ENCODE measurements at places on chromosomes 4 and X.

DNA sequence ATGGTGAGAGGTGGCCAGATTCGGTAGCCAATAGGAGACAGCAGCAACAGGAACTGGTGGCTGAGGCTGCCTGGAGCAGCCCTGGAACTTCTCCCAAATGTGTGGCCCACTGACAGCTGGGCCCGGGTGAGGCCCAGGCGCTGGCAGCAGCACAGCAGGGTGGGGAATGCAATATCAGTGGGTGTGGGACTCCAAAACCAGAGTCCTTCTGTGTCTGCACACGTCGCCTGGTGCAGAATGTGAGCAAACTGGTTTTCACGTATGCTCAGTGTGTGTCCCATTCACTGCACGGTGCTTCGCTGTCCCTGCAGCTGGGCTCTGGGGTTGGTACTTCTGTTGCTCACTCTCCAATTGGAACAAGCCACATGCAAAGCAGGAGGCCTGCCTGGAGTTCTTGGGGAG lies 14.4 kb upstream of the CENPU start:
- DNase-seq, result no peak

DNA sequence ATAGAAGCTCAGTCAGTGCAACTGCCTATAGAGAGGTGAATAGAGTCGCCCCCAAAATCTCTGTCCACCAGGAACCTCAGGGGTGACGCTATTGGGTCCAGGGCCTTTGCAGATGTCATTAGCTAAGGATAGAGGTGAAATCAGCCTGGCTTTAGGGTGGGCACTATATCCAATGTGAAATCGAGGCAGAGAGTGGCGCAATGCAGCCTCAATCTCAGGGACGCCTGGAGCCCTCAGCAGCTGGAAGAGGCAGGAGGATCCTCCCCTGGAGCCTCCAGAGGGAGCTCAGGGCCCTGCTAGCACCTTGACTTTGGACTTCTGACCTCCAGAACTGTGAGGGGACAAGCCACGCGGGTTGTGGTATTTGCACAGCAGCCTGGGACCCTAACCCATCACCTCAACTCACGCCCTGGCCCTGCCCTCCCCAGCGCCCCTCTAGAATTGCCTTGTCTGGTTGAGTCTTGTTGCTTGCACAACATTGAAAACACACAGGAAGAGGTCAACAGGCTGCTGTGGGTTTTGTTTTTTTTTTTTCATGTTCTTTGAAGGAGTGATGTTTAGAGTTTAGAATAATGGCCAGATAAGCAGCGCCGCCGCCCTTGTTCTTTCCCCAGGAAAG lies 89.4 kb upstream of the PSAPL1 start:
- no peak for DNase-seq

DNA sequence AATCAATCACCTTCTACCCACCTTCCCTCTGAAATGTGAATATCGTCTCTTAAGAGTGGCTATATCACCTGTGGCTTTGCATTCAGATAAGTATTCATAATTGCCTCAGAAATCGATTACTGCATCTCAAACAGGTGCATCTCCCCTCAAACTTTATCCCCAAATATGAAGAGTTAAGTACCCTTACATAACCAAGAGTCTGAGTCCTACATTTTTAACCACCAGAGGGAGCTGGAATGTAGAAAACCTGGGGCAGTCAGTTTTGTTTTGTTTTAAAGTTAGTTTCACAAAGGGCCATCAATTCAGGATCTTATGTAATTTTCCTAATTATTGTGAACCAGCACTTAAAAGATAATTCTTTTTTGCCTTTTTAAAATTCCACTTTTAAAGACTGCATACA lies 5.7 kb downstream of the TCEANC start:
- no peak for DNase-seq

- DNase-seq, result no peak
Observed at GRCh38 chrX:2336181-2336580, 164.6 kb downstream of the DHRSX start.

DNA sequence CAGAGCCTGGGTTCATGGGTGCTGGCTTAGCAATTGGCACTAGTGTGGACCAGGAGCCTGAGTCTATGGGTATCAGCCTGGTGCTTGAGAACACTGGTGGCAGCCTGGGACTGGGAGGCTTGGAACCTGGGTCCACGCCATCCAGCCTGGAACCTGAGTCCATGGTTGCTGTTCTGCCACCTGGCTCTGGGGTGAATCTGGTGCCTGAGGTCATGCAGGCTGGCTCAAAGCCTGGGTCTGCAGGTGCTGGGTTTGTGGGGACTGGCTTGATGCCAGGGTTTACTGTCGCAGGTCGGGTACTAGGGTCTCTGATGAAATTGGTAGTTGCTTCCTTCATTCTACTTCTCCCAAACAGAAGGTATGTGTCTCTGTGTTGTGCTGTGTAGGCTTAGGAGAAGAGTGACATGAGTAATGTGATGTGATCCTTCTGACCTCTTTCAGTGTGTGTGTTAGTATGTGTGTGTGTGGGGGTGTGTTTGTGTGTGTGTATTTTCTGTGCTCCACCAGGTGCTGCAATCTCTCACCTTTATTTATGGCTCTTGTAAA lies 517.0 kb upstream of the EPHA5 start:
- no peak for DNase-seq

DNA sequence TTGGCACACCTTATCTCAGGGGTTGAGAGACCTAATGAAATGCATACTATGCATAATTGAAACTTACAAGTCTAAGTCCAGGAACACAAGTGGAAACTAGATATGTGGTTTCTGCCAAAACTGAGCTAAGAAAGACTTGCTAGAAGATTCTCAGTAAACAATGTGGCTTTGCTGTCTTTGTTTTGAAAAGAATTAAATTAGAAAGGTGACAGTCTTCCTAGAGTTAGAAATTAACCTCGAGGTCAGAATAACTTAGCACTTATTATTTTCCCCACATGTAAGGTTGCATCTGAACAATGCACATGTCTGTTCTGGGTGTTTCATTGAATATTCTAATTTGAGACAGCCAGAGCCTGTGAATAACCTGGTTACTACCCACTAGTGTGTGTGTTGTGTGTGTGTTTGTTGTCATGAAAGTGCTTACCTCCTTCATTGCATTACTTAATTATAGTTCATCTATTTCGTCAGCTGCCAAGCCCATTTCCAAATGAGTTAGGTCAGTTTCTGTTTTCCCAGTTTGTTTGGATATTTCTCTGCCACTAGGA lies 1.5 kb downstream of the EREG start:
- DNase-seq, result no peak

DNA sequence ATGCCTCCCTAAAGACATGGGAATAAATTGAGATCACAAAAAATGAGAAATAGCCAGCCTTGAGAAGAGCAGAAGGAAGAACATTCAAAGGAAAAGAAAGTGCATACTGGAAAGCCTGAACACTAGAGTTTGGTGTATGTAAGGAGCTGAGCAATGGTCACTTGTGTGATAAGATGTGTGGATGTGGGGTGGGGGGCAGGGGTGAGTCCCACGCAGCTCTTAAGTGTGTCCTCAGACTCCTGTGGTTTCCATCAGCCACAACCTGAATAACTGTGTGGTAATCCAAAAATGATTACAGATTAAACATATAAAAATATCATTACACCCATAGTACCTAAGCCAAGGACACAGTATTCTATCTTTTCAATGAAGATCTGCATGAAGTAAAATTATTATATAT lies 59.9 kb downstream of the ELOVL6 start:
- no peak for DNase-seq

DNA sequence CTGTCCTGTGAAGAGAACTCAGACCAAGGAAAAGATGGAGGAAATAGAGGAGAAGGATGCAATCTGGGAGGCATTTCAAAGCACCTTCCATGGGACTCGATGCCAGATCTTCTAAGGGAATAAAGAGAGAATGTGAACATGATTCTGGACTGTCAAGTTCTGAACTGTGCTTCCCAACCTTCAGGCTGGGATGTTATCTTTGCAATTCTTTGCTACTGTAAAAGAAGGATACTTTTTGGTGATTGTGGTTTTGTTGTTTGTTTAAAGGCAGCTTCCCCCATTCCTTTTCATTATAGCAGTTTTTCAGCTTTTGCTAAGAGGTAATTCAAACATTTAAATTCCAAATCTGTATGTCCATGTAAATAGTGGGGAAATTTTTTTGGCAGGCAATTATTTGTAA lies 217.3 kb downstream of the NWD2 start:
- no peak for DNase-seq

GRCh38 chrX:10524578-10524977 lies 95.8 kb downstream of the MID1 start:
- no peak for DNase-seq

DNA sequence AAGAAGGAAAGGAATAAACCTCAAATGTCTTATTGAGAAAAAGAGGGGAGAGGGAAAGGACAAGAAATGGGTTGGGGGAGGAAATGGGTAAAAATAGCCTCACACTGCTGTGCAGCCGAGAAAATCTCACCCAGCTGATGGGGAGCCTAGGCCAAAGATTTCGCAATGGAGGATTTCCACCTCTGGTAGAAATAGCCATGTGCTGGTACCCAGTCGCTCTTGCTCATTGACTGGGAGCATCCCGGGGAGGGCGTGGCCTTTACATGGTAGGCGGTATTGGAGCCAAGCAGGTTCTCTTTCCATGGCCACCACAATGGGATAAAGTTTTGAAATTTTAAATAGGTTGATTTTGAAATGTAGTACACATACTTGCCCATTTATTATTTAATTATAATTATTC lies 255.1 kb upstream of the LDB2 start:
- no peak for DNase-seq

GRCh38 chr4:1504595-1505500 lies 98.6 kb upstream of the NKX1-1 start:
- no peak for DNase-seq

GRCh38 chrX:155767051-155767875 lies 113.9 kb upstream of the VAMP7 start:
- peak; percentile 17 for DNase-seq

DNA sequence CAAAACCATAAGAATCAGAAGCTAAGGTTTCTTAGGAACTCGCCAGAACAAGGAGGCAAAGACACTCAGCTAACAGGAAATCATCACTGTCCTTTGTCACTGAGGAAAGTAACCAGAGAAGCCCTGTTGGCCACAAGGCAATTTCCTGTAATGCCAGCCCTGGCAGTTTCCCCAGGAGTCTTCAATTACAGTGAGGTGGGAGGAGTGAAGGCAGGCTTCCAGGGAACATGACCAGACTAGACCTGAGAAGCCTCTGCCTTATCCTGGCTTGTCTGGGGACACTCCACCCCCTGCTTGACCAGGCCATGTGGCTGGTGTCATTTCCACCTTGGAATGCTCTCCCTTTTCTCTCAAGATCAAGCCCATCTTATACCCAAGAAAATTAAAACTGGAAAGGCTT lies 125.3 kb downstream of the COL4A6 start:
- no peak for DNase-seq

DNA sequence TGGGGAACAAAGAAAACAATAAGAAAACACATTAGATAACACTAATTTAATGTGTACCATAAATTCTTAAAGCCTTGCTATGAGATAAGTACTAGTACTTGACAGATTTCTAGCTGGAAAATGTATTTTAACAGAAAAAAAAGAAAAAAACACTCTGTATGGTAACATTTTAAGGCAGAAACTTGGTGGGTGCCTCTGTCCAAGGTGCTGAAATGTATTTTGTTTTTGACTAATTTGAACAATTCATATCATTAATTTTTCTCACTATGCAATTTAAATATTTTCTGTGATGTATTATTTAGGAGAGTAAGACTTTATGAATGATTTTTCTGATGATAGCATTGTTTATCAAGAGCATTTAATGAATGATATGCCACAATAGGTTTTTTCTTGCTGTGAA lies 107.5 kb downstream of the GABRG1 start:
- DNase-seq, result no peak

GRCh38 chr4:52635130-52635529 lies 24.0 kb downstream of the USP46 start:
- no peak for DNase-seq

DNA sequence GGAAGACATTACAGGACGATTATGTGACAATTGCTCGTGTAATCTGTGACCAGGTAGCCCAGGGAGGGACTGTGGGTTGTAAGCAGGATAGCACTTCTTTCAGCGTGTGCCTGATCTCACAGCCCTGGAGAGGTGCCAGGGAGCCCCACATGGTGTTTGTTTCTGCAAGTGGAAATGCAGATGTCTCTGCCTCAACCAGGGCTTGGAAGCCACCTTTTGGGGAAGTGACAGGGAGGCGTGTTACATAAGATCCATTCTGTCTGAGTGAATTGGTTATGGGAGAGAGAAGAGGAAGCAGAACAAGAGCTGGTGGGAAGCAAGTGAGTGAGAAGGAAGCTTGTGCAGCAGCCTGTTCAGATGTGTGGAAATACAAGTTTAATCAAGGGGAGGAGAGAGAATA lies 104.5 kb upstream of the GATB start:
- no peak for DNase-seq

DNA sequence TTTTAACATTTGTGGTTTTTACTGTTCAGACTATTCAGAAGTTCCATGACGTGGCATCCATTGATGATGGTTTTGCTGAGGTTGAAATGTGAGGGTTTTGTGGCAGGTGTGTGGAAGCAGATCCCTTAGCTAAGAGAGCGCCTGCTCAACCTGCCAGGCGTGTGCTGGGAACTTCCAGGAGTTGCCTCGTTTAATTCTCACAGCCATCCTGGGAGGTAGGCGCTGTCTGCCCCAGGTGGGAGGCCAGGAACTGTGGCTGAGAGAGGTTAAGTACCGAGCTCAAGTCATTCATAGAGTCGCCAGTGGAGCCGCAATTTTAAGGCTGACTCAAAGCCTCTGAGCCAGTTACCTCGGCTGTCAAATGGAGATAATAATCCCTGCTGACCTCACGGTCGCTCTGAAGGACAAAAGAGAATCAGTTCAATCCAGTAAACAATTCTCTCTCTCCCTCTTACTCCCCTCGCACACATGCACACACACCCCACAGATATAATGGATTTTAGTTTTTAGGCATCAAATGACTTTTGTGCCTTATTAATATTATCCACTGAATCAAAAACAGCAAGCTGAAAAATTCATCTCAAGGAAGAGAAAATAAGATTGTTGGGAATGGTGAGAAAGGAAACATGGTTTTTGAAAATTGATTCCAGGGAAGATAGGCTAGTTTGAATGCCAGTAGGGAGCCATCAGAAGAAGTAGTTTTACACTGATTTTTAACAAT lies 171.3 kb downstream of the PTTG2 start:
- no peak for DNase-seq

DNA sequence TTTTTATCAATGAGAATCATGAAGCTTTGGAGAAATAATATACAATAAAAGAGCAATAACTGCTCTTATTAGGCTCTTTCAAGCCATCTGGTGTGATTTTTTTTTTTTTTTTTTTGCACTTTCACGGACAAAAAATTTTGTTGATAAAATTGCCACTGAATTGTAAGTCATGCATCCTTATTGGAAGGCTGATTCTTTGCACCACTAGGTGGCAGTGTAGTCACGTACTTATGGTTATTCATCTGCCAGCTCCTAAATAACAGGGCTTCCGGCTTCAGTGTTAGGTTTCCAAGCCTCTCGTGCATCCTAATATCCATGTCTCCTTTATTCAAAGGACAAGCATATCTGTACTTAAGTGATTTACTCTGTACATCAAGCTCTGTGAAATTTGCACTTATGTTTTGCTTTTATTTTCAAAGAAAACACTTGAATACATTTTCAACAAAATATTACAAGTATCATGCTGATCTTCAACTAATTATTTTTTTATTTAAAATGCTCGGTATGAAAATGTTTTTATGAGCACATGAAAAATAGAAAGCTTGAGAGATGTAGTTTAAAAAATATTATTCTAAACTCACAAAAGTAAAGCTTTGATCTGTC lies 1578.3 kb upstream of the TENM3 start:
- DNase-seq, result peak; percentile 59

GRCh38 chrX:96405842-96406241 lies 278.8 kb upstream of the DIAPH2 start:
- no peak for DNase-seq
